Type B pancreatic cell (in vitro differentiated cells): ENCODE measurements at places on chromosomes 7 and 10. TPM values are rescaled to one million over a fixed set of nuclear protein-coding genes. Genes with fewer than 3 reads are reported as not detected.

DNA sequence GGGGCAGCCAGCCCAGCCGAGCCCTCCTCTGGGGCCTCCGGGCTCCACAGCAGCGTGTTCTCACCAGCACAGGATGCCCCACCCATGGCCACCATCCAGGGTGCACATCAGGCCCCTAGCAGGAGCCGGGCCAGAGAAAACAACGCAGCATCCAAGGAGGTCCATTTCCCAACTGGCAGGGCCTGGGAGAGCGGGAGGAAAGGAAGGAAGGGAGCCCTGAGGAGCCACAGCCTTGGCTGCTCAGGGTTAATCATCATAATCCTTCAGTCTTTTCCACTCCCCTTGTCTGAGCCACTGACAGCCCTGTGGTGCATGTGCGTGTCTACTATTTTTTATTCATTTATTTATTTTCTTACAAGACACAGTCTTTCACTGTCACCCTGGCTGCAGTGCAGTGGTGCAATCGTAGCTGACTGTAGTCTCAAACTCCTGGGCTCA is 3.6 kb downstream of the PLAC9 start:
- peaks cover 30% of the 10 kb centered on the region for H3K27me3 ChIP-seq
- H3K4me3 ChIP-seq, result no peak overlapping the region
- DNase-seq, result no peak
- H3K36me3 ChIP-seq, result no peaks in the 10 kb centered on the region
- no peak overlapping the region for H3K27ac ChIP-seq

GRCh38 chr10:33137356-33138005 is 179.5 kb upstream of the ITGB1 start:
- no peaks in the 10 kb centered on the region for H3K27me3 ChIP-seq
- no peaks in the 10 kb centered on the region for H3K4me1 ChIP-seq
- H3K27ac ChIP-seq, result no peak overlapping the region
- no peaks in the 10 kb centered on the region for H3K36me3 ChIP-seq
- no peak overlapping the region for H3K4me3 ChIP-seq

ZNF804B gene
- total RNA-seq, result 0.07 TPM in 1 of 2 replicates, not detected in the other

DNA sequence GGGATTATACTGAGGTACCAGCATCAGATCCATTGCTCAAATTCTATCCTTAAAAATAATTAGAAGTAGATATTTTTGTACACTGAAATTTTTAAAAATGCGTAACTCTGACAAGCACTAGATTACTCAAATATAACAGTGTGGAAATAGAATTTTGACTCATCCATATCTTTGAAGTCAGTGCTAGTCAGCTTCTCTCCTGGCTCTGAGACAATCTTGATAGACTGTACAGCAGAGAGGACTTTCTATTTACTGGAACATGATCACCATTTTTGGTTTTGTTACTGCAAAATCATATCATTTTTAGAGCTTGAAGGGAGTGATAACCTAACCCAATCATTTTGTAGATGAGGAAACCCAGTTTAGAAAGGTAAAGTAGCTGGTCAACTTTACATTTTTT is 195.0 kb downstream of the MTERF1 start:
- H3K4me3 ChIP-seq, result no peak overlapping the region
- no peak for DNase-seq
- no peak overlapping the region for H3K27ac ChIP-seq
- peaks cover 4% of the 10 kb centered on the region for H3K4me1 ChIP-seq
- H3K27me3 ChIP-seq, result no peaks in the 10 kb centered on the region

FXYD4 gene
- 0.97 and 3.1 TPM in 2 replicates for total RNA-seq

ARHGEF5 gene
- 17.2 and 51.2 TPM in 2 replicates for total RNA-seq

PRSS2 gene
- total RNA-seq, result 20.4 and 272 TPM in 2 replicates

SYT15 gene
- 1.2 and 1.3 TPM in 2 replicates for total RNA-seq

MLXIPL gene
- total RNA-seq, result 27.8 and 35.6 TPM in 2 replicates

DNA sequence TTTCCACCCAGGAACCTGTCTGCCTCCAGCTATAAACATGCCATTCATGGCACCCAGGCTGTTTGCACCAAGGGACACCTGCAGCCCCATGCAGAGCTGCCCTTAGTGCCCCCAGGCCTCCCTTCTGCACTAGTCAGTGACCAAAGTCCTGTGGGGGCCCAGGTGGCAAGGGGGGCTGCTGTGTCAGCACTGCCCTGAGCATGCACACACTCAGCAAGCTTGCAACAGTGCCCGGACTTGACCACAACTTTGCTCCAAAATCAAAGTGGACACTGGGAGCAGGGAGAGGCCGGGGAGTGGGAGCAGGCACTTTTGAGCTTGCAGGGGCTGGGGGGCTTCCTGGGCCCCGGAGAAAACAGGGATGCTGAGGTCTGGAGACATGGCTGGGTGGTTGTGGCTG is 192.9 kb upstream of the MBL2 start:
- no peak overlapping the region for H3K4me3 ChIP-seq
- H3K4me1 ChIP-seq, result peaks cover 17% of the 10 kb centered on the region
- no peak for DNase-seq
- no peaks in the 10 kb centered on the region for H3K27me3 ChIP-seq

DNA sequence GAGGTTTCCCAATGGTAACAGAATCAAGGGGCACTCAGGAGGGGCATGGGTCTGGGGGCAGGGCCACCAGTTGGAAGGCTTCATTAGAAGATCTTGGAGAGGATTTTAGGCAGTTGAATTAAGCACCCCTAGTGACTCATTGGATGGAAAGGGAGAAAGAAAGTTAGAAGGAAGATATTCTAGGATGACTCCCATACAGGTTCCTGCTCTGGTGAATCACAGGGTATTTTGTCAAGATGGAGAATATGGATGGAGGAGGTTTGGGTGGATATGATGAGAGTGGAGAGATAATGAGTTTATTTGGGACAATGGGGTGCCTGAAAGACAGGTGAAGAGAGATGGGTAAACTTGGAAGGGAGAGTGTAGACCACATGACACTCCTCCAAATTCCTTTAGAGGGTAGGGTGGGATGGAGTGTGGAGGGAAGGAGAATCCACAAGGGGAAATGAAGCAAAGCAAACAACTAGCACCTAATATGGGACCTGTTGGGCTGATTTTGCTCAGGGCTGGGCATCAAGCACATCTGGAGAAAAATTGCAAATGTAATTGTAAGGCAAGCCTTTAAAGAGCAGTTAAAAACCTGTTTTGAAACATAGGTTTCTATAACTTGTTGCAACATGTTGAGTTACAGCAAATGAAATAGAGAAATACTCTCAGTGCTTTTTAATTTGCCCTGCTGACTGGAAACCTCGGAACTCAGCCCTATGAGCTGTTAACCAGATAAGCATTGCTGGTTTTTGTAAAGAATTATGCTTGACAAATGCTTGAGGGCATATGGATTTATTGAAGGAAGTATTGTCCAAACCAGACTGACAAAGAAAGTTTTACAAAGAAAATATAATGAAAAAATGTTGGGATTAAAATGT is 2.9 kb upstream of the ENTPD7 start:
- no peak for DNase-seq
- peaks cover 25% of the 10 kb centered on the region for H3K27me3 ChIP-seq
- H3K4me3 ChIP-seq, result peak overlapping the region; percentile 12
- H3K27ac ChIP-seq, result peak overlapping the region; percentile 65

- H3K36me3 ChIP-seq, result no peaks in the 10 kb centered on the region
- no peak overlapping the region for H3K4me3 ChIP-seq
- no peaks in the 10 kb centered on the region for H3K27me3 ChIP-seq
- peaks cover 4% of the 10 kb centered on the region for H3K4me1 ChIP-seq
Measured at GRCh38 chr10:9096288-9096687, 1041.8 kb downstream of the GATA3 start.

PRSS37 gene
- total RNA-seq, result not detected in 2 replicates
